T-helper 17 cell (primary cell): ENCODE measurements at places on chromosomes 1 and 21.

DNA sequence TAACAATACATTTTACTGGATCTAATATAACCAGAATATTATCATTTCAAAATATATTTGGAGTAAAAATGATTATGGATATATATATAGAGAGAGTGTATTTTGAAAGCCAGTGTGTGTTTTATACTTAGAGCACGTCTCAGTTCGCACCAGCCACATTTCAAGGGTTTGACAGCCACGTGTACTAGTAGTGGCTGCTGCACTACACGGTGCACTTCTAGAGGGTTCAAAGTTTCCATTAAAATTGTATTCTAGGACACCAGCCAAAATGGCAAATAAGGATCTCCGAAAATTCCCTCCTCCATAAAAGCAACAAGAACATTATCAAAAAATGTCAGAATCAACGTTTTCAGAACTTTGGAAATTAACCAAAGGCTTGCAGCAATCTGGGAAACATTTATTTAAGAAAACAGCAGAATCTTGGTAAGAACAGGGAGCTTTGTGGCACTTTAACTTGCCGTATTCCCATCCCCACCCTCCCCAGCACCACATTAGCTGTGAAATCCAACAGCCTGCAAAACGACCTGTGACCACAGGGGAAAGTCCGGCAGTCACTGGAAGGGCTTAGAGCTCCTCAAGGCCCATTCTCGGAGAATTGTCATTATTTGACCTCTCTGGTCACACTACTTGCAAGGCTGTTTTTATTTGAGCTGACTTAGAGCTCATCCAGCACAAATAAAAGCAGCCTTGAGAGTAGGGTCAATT lies 33.5 kb upstream of the MRPS6 start:
- peaks cover 7% of the 10 kb centered on the region for H3K27me3 ChIP-seq
- no peaks in the 10 kb centered on the region for H3K4me1 ChIP-seq
- DNase-seq, result no peak
- H3K27ac ChIP-seq, result no peak overlapping the region
- H3K36me3 ChIP-seq, result no peaks in the 10 kb centered on the region

DNA sequence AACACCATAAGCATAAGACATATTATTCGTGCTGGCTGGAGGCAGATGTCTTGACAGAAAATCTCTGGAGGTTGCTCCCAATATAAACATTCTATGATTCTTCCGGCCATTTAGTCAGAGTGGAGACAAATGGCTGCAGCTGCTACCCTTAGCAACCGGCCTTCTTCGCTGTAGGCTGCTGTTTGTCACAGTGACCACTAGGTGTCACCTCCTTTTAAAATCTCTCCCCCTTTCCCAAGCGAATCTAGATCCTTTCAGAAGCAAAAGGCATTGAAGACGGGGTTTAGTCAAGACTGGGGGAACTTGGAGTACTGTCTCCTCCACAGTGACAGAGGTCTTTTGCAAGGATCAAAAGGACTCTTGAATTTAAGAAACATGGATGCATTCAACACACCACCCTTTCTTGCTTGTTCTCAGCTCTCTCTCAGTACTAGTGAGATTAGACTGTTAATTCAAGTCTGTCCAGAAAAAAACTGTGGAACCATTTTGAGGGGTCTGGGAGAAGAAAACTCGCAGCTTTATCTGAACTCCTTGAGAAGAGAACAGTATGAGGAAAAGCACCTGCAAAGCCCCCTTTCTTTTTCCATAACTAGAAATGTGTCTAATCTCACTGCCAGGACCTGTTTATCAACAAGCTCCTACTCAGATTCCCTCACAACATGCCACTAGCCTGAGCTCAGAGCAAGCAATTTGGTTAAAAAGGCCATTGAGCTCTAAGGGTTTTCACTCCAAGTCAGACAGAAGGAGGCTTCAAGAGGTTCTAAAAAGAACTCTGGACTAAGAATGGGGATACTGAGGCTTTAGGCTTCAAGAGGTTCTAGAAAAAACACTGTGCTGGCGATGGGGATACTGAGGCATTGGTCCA lies 408.3 kb upstream of the PLXNA2 start:
- no peaks in the 10 kb centered on the region for H3K36me3 ChIP-seq
- no peaks in the 10 kb centered on the region for H3K4me1 ChIP-seq
- H3K27ac ChIP-seq, result no peak overlapping the region
- peaks cover 35% of the 10 kb centered on the region for H3K27me3 ChIP-seq
- no peak for DNase-seq

DNA sequence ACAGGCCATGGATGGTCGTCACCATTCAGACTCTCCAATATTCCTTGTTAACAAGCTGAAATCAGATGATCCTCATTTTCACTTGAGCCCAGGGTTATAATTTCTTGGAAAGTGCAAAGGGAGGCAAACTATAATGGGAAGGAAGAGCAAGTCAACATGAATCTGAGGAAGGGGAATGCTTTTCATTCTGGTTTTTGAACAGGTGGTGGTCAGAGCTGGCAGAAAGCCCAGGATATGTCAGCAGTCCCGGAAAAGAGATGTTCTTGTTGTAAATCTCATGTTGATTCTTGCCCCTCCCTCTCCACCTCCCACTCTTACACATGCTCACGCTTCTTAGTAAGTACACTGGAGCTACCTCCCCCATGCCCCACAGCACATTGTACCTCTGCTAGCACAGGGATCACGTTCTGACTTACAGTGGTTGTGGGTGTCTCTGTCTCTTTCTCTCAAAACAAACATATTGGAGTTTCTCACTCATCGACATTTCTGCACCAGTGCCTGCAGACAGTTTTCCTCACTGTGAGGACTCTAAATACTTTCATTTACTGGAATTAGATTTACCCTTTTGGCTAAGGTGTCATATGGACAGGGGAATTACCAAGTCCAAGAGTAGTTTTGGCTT lies 77.6 kb downstream of the XCL2 start:
- DNase-seq, result no peak
- no peaks in the 10 kb centered on the region for H3K36me3 ChIP-seq
- H3K27me3 ChIP-seq, result no peaks in the 10 kb centered on the region
- H3K27ac ChIP-seq, result peak overlapping the region; percentile 79
- peaks cover 31% of the 10 kb centered on the region for H3K4me1 ChIP-seq

DNA sequence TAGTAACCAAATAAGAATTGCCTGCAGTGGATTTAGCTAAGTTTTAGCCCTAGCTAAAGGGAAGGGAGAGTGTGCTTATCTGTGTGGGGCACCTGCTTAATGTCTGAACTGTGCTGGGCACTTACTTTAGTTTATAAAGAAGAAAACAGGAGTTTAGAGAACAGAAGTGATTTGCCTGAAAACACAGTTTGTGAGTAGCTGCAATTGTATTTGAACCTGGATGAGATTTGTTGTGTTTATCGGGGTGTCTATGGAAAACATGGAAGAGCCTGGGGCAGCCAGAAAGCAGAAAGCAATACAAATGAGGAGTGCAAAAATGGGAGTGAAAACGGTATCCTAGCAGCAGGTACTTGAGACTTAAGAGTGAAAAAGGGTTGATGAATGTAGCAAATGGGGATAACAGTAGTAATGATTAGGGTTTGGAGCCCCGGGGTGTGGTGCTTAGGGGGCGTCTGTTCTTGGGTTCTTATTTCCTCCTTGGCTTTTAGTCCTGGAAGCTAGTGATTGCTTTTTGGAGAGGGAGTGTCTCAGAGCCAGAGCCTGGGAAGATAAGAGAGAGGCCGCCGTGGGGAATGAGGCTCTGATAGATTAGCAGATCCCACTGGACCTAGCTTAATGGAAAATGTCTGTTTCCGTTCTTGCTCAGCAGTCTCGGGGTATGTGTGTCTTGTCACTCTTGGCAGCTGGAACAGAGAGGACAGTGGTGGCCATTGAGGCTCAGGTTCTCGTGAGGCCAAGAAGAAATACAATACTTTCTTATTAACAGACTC lies 5.6 kb downstream of the PRCC start:
- H3K36me3 ChIP-seq, result peaks cover 11% of the 10 kb centered on the region
- peaks cover 54% of the 10 kb centered on the region for H3K4me1 ChIP-seq
- peak overlapping the region; percentile 45 for H3K27ac ChIP-seq
- peak overlapping the region; percentile 43 for H3K4me3 ChIP-seq
- no peak for DNase-seq

DNA sequence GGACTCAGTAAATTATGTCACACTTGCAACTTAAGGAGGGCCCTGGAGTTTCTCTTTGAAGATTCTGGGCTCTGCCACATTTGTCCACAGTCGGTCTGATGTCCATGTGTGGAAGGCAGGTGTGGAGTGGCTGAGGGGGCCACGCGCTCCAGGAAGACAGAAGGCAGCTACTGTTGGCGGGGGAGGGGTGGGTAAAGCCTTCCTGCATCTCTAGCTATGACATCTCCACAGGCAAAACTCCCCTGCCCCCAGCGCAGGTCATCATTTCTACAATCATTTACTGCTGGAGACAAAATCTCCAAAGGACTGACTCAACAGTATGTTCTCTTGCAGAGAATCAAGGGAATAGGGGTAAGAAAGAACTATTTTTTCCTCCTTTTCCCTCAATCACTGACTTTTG lies 11.4 kb upstream of the TSPEAR start:
- no peak for DNase-seq
- H3K4me3 ChIP-seq, result peak overlapping the region; percentile 81
- peaks cover 14% of the 10 kb centered on the region for H3K4me1 ChIP-seq
- H3K27ac ChIP-seq, result no peak overlapping the region

DNA sequence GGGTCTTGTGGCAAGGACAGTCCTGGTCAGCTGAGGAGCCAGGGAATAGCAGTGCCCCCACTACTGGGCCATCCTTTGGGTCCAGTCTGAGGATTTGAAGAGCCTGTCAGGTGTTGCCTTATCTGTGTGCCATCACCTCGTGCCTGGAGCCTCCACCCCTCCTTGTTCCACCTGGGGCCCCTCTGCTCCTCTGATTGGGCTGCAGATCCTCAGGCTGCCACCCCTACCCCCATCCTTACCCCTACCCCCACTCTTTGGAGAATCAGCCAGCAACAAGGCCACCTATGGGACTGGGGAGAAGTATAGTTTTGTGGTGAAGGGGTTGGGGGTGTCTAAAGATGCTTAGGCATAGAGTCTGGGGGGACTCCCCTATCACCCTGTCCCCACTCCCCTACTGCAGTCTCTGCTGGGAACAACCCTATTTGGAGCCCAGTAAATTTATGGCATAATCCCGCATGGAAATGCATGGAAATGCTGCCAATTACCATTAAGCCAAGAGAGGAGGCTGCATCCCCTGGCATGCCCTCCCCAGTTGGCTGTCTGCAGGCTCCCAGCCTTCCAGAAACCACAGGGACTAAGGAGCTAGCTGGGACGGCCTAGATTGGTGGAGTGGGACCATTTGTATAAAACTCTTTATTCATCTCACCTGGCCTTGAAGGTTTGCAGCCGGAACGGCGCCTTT lies 142.7 kb upstream of the CSF3R start:
- DNase-seq, result no peak
- H3K4me1 ChIP-seq, result peaks cover 9% of the 10 kb centered on the region
- H3K36me3 ChIP-seq, result no peaks in the 10 kb centered on the region
- no peak overlapping the region for H3K27ac ChIP-seq

GRCh38 chr1:231037585-231038517 lies 2.2 kb downstream of the FAM89A start:
- H3K36me3 ChIP-seq, result peaks cover 2% of the 10 kb centered on the region
- peaks cover 13% of the 10 kb centered on the region for H3K4me1 ChIP-seq
- H3K4me3 ChIP-seq, result peak overlapping the region; percentile 80
- no peak for DNase-seq
